ENCODE measurements at places on chromosomes 16 and 17. TPM values are rescaled to one million over a fixed set of nuclear protein-coding genes. Genes with fewer than 3 reads are reported as not detected.

DNA sequence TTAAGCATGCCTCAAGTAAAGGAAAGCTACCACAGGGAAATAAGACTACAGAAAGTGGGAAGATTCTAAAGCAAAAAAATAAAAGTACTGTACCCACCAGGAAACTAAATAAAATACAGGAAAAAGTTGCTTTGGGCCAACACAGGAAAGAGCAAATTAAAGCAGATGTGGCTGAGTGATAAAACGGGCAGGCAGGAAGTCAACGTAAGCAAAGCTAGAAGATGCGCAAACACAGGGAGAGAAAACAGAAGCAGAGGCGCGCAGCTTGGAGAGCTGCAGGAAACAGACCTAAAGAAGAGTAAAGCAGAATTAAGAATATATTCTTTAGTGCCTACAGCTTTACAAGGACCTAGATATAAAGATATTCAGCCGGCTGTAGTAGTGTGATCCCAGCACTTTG is 21.7 kb downstream of the USP36 start:
- no peak for DNase-seq
- no peaks in the 10 kb centered on the region for H3K4me1 ChIP-seq
- H3K4me3 ChIP-seq: no peak overlapping the region
- no peak overlapping the region for H3K27ac ChIP-seq
- peaks cover 97% of the 10 kb centered on the region for H3K36me3 ChIP-seq
- H3K27me3 ChIP-seq: no peaks in the 10 kb centered on the region

DNA sequence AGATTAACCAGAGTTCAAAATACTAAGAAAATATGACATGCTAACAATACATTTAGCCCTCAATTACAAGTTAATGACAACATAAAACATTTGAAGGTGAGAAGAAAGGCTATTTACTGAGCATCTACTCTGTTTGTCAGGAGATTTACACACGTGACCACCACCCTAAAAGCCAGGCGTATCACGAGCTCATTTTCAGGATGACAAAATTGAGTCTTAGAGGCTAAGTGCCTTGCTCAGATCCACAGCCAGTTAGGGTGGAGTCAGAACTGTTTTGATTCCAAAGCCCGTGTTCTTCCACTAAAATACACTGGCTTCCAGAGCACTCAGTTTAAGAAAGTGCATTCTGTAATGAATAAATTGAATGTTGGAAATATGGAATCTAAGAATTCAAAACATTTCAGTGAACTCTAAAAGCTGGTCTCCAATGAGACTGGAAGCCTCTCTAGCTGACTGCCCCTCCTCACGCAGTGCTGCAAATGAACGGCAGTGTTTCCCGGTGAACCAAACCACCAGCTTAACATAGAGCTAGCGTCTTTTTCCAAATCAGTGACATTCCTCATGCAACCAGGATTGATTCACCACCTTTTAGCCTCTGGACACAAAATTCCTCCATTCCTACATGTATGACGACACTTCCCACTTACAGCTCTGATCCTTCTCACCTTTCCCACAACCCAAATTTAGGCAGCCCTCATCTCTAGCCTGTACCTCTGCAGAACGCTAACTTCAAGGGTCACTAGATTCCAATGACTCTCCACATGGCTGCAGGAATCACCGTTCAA is 5.9 kb downstream of the ZDHHC7 start:
- no peak for DNase-seq
- H3K27ac ChIP-seq: peak overlapping the region; percentile 30
- H3K4me3 ChIP-seq: no peak overlapping the region
- no peaks in the 10 kb centered on the region for H3K36me3 ChIP-seq

GRCh38 chr17:44267165-44267455 is 825 bp downstream of the SLC4A1 start:
- no peaks in the 10 kb centered on the region for H3K36me3 ChIP-seq
- H3K4me3 ChIP-seq: no peak overlapping the region
- no peaks in the 10 kb centered on the region for H3K27me3 ChIP-seq

GRCh38 chr16:29844575-29845331 is 18.3 kb downstream of the CDIPT start:
- H3K27me3 ChIP-seq: no peaks in the 10 kb centered on the region
- no peak overlapping the region for H3K4me3 ChIP-seq
- H3K4me1 ChIP-seq: peaks cover 11% of the 10 kb centered on the region

DNA sequence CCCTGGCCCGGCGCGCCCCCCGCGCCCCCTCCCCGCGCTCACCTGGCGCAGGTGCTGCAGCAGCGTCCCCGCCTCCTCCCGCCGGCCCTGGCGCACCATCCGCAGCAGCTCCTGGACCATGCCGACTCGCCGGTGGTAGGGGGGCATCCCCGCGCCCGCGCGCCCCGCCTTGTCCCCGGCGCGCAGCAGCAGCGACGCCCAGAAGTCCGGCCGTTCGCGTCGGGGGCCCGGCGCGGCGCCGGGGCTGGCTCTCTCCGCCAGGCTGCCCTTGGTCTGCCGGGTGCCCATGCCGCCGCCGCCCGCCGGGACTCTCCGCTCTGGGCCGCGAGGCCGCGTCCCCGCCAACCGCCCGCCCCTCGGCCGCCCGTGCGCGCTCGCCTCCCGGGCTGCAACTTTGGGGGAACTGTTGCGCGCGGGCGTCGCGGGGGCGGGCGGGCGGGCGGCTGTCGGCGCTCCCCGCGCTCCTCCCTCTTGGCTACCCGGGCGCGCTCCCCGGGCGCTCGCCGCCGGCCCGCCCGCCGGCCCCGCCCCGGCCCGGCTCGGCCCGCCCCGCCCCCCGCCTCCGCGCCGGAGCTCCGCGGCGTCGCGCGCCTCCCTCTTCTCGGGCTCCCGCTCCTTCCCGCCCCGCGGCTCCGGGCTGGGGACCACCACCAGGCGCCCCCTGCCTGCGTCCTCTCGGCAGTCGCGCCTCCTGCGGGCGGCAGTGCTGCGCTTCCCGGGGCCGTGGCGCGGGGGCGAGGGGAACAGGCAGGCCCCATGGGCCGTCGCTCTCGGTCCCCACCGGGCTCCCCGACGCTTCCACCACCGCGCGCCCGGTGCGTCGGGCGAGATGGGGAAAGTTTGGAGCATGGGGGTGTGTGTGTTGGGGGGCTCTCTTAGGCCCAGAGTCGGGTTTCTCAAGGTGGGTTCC is at the start of gene LRRC75A:
Gene LRRC75A (minus strand): TSS at position 491 of the 910 bp plus-strand sequence. CDS start 203 bp downstream, at position 288.
- H3K27ac ChIP-seq: no peak within 1 kb of the TSS
- H3K27me3 ChIP-seq: no peaks in the 10 kb centered on the region
- H3K4me1 ChIP-seq: peaks cover 17% of the 10 kb centered on the region
- no peak for DNase-seq

DNA sequence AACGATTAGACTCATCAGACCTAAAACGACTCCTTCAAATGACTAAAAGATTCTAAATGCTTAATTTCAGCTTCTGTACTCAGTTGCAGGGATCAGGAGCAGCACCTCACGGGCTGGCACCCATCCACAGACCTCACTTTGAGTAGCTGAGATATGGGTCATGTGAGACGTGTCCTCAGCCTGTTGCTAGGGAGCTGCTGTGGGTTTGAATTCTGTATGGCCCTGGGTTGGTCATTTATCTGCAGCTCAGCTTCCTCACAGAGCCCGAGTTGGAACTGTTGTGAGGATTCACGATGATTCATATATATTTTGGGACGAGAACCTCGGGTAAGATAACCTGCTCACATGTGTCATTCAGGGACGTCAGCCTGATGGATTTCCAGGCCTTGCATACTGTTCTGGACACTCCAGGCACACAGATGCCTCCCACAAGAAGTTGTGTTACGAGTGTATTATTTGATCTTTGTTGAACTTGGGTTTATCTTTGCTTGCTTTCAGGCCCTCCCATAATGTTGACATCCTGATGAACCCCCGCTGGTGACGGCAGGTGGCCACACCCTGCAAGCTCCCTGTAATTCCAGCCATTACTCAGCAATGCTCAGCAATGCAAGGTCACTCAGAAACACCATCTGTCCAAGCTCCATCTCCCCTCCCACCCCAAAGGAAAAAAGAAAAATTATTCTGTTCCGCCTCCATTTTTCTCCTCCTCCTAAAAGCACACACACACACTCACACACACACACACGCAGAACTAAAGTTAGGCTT is 137.6 kb downstream of the RBFOX3 start:
- no peak overlapping the region for H3K4me3 ChIP-seq
- DNase-seq: peak; percentile 38
- H3K4me1 ChIP-seq: peaks cover 7% of the 10 kb centered on the region
- peaks cover 4% of the 10 kb centered on the region for H3K27me3 ChIP-seq

DNA sequence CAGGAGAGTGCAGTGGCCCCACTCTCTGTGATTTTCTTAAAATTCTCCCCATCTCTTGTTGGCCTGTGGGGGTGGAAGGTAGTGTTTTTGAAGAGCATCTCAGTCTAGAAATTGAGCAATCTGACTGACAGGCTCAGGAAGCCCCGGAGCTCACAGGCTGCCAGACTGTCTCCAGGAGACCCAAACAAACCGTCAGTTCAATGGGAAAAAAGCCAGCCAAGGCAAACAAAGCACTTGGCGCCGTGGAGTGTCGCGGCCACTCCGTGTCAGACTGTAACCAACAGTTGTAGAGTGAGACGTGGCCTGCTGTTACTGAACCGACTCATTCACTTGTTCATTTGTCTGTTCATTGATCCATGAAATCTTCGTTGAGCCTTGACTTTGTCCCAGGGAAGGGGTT is 33.7 kb downstream of the RGS9 start:
- peak; percentile 36 for DNase-seq
- peak overlapping the region; percentile 52 for H3K27ac ChIP-seq
- no peaks in the 10 kb centered on the region for H3K36me3 ChIP-seq
- no peaks in the 10 kb centered on the region for H3K4me1 ChIP-seq

GRCh38 chr17:80445007-80445725 is 30.2 kb downstream of the ENDOV start:
- DNase-seq: no peak
- no peak overlapping the region for H3K4me3 ChIP-seq
- H3K4me1 ChIP-seq: peaks cover 22% of the 10 kb centered on the region
- peak overlapping the region; percentile 93 for H3K27ac ChIP-seq
- no peaks in the 10 kb centered on the region for H3K27me3 ChIP-seq

DNA sequence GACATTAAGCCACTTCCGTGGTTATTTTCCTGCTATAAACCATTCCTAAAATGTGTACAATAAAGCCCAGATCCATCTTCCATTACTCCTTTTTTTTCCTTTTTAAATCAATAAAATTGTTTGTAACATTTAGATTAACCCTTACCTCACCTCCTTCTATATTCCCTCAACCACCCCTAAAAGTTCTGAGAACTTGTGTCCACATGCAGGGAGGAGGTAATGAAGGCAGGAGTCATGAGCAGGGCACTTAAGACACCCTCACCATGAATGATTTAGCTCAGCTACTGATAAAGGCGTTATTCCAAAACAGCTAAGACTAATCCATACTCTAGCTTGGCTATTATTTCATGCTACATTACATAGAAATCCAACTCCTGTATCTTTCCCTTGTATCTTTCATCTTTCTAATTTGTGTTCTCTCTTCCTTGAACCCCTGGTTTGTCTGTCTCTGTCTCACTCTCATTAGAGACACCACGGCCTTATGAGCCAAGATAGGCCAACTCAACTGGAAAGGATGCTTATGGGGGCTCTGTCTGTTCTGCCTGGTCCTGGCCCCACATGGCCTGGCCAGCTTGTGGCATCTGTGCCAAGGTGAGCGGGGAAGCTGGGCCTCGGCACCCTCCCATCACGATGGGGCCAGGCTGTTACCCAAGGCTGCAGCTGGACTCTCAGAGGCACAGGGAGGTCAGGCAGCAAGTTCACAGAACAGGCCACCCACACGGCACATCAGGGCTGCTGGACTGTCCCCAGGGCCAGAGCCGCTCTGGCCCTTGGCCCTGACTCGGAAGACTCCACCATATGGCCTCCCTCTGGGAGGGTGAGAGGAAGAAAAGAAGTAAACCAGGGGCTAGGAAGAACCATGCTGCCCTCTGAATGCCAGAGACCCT is 294.4 kb downstream of the SOX9 start:
- no peak overlapping the region for H3K4me3 ChIP-seq
- no peaks in the 10 kb centered on the region for H3K4me1 ChIP-seq
- no peaks in the 10 kb centered on the region for H3K27me3 ChIP-seq
- H3K36me3 ChIP-seq: no peaks in the 10 kb centered on the region

DNA sequence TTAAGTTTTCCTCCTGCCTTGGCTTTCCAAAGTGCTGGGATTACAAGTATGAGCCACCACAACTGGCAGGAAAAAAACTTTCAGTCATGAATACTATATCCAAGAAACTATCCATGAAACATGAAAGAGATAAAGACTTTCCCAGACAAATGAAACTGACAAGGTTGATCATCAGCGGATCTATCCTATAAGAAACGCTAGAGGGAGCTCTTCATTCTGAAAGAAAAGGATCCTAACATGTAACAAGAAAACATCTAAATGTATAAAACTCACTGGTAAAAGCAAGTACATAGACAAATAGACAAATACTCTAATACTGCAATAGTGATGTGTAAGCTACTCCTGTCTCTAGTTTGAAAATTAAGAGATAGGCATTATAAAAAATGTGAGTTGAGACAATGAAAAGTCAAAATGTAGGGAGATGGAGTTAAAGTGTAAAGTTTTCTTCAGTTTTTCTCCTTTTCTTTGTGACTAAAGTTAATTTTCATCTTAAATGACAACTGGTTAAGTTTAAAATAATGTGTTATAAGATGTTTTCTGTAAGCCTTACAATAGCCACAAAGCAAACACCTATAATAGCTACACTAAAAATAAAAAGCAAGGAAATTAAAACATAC is 79.6 kb upstream of the TEKT1 start:
- H3K27me3 ChIP-seq: no peaks in the 10 kb centered on the region
- no peak overlapping the region for H3K27ac ChIP-seq
- no peak for DNase-seq
- H3K4me3 ChIP-seq: no peak overlapping the region
- H3K36me3 ChIP-seq: no peaks in the 10 kb centered on the region

DNA sequence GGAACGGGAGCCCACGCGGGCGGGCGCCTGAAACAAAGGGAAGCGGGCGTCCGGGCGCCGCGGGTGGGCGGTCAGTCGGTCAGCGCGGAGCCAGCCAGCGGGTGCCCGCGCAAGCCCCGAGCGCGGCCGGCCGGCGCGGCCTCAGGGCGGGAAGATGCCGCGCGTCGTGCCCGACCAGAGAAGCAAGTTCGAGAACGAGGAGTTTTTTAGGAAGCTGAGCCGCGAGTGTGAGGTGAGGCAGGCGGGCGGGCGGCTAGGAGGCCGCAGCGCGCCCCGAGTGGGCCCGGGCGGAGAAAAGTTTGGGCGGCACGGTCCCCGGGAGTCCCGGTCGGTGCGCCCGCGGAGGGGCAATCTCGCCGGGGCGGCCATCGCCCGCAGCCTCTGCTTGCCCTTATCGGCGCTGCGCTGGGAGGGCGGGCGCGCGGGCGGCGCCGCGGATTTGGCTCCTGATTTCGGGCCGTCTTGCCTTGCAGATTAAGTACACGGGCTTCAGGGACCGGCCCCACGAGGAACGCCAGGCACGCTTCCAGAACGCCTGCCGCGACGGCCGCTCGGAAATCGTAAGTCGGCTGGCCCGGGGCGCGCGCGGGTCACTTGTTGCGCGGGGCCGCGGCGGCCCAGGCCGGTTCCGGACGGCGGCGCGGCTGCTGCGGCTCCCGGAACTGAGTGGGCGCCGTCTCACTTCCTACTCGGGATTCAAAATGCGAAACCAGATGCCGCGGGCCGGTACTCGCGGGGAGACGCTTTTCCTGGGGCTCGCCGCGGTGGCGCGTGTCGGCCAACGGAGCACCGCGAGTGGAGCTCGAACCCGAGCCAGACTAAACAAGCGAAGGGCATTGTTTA is 526 bp downstream of the CBFB start:
- H3K27me3 ChIP-seq: no peaks in the 10 kb centered on the region
- peak; percentile 59 for DNase-seq
- no peaks in the 10 kb centered on the region for H3K36me3 ChIP-seq
- peak overlapping the region; percentile 98 for H3K27ac ChIP-seq

Gene RNF151
- not detected for total RNA-seq

Gene CES4A
- 12.2 TPM for total RNA-seq

Gene SBK1
- total RNA-seq: 6.9 TPM

Gene RBFOX1
- total RNA-seq: 0.19 TPM

Gene PIPOX
- 1.8 TPM for total RNA-seq

Gene ASPA
- 1.3 TPM for total RNA-seq

Gene TEDC2
- total RNA-seq: 1.6 TPM

Gene CD19
- total RNA-seq: 0.51 TPM

Gene GLTPD2
- not detected for total RNA-seq
